ENCODE measurements at places on chromosomes 2 and 18.

DNA sequence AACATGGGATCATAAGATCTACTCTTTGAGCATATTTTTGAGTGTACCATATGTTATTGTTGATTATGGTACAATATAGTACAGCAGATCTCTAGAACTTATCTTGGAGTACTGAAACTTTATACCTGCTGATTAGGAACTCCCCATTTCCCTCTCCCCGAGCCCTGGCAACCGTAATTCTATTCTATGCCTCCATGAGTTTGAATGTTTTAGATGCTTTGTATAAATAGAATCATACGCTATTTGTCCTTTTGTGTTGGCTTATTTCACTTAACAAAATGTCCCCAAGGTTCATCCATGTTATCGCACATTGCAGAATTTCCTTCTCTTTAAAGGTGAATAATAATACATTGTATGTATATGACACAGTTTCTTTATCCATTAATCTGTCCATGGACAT lies 117.2 kb downstream of the PTPRM start:
- DNase-seq, result no peak

- no peak for DNase-seq
Observed at GRCh38 chr2:234364661-234365060, 132.2 kb downstream of the ARL4C start.

GRCh38 chr2:65231892-65232477 lies 4.4 kb downstream of the ACTR2 start:
- DNase-seq, result peak; percentile 43

GRCh38 chr18:2974731-2975130 lies 38.2 kb downstream of the LPIN2 start:
- no peak for DNase-seq

GRCh38 chr18:13642440-13642827 lies 83.9 kb downstream of the FAM210A start:
- DNase-seq, result no peak

DNA sequence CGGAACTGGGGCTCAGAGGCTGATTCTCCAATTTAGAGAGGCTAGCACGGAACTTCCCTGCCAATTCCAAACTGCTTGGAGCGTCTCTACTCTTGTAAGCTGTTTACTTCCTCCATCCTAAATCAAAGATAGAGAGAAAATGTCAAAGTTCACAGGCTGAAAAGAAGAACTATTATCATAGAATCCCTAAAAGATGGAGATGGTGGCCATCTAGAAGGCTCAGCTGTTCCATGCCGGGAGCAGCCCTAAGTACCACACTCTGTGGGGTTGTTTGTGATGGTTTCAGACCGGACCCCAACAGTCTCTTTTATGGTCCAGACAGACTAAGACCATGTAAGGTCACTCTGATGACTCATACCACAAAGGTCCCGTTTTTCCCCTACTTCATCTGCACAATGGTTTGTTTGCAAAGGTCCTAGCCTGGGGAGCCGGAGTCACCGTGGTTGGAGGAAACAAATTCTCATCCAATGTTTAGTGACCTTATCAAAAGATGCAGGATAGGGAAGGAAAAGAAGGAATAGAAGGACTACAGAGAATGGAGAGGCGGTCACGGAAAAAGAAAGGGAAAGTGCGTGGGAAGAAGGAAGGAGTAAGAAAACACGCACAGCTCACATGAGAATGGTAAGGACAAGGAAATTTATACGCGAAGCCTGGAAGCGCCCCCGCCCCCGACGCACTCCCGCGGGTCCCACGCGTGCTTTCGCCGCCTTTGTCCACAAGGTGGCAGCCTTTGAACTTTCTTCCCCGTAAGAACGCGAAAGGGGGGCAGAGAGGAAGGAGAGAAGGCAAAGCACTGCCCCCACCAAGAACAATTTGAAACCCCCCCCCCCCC lies 453 bp upstream of the ANTXR1 start:
- DNase-seq, result no peak

DNA sequence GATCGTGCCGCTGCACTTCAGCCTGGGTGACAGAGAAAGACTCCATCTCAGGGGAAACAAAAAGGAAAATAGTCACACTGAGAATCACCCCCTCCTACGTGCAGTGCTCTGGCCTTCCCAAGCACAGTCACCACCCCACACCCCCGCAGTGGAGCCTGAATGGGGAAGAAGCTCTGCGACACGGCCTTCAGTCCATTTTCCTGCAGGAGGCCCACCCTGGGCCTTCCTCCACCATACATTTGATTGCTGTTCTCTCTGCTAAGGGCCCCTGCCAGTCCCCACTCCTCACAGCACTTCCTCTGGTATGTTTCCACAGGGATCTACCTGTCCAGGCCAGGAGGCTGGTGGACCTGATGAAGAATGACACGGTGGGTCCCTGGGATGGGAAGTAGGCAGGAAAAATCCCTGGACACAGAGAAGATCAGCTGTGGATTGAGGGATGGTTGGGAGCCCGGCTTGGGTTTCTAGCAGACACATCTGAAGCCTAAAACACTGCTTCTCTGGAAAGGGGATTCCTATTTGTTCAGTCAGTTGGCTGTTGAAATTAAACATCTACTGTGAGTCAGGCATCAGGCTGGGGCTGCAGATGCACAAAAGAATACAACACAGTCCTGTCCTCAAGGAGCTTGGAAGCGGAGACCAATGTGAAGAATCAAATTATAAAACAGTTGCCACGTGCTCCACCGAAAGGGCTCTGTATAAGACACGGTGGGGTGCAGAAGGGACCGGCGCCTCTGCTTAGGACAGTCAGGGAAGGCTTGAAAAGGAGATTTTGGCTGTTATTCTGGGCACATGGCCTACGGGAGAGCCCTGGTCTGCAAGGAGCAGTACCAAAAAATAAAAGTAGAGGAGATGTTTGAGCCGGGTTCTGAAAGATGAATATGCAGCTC lies 82.2 kb downstream of the PLB1 start:
- no peak for DNase-seq

Data from HEK293T (cell line).